ENCODE measurements at places on chromosomes 1 and 21.

DNA sequence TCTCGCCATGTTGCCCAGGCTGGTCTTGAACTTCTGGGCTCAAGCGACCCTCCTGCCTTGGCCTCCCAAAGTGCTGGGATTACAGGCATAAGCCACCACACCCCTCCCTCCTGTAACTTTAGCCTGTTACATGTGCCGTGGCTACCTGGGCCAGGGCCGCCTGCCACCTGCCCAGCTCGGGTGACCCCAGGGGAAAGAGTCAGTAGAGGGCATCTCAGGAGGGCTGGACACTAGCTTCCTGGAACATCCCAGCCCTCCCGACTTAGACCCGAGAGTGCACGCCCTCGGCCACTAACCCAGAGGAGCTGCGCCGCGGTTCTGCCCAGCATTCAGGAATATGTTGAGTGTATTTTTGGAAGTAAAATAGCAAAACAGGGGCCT is 40.4 kb upstream of the TMEM52 start:
- no peak for DNase-seq

DNA sequence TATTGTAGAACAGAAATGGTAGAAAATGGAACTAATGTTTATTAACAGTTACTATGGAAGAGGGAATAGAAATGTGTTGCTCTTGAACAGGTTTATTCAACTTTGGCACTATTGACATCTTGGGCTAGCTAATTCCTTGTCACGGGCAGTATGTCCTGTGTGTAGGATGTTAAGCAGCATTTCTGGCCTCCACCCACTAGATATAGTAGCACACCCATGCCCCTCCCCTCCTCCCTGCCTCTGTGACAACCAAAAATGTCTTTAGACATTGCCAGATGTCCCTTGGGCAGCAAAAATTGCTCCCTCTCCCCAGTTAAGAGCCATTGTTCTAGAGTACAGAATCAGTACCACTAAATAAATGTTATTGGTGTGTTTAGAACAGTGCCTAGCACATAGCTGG is 91.4 kb upstream of the TPTE start:
- DNase-seq: no peak

DNA sequence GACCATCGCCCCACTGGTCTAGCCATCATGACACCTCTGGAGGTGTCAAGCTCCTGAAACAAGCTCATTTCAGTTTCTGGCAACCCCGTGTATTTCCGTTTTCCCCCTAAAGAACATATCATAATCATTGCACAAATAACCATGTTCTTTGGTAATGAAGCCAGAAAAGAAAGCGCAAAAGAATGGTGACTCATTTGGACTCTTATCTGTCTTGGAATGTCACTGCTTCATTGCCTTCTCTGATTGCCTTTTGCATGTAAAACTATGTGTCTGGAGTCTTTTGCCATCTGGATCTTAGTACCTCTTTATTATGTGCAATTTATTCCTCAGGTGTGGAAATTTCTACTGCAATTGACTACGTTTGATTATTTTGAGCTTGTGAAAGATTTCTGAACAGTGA is 110.5 kb downstream of the COLGALT2 start:
- DNase-seq: no peak

DNA sequence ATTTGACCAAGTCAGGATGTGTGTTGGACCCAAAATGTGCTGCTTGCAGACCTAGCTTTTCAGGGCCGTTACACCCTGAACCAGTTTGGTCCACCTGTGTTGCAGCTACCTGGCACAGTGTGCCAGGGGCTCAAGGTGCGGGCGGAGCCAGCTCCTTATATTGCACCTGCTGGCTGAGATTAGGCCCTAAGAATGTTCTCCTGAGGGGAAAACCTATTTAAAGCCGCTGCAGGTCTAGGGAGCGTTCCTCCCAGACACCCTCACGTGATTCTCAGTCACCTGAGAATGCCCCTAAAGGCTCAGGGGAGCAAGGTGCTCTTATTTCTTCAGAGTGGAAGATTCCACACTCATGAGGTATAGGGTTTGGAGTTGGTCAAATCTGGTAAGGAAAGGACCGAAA is 12.0 kb downstream of the GSTM3 start:
- no peak for DNase-seq

- no peak for DNase-seq
Observed at GRCh38 chr1:86530211-86530845, 16.6 kb upstream of the CLCA4 start.

- DNase-seq: no peak
Observed at GRCh38 chr1:74652711-74653139, 20.9 kb downstream of the ERICH3 start.

GRCh38 chr1:216562383-216562782 is 139.1 kb upstream of the USH2A start:
- DNase-seq: no peak

- DNase-seq: no peak
Observed at GRCh38 chr1:24190983-24191461, 3.9 kb upstream of the IFNLR1 start.

DNA sequence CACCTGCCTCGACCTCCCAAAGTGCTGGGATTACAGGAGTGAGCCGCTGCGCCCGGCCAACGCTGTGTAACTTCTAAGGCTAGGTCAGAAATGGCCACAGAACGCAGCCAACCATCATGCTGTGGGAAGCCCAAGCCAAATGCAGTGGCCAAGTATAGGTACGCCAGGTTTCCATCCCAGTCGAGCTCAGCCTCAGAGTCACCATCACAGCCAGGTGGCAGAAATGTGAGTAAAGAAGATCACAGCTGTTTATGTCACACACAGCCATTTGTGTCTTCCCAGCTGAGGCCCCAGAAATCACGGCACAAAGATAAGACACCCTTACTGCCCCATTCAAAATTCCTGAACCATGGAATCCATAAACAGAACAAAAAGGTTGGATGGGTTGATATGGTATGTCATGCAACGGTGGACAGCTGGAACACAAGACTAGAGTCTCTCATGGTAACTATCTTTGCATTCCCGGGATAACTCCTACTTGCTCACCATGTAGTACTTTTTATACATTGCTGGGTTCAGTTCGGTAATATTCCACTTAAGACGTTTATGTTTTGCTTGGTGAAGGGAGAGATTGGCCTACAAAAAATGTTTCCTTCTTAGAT is 84.3 kb downstream of the SLC45A1 start:
- DNase-seq: no peak

- no peak for DNase-seq
Observed at GRCh38 chr1:241646201-241646600, 5.9 kb upstream of the WDR64 start.

- no peak for DNase-seq
Observed at GRCh38 chr1:77168358-77168757, 50.9 kb downstream of the PIGK start.

DNA sequence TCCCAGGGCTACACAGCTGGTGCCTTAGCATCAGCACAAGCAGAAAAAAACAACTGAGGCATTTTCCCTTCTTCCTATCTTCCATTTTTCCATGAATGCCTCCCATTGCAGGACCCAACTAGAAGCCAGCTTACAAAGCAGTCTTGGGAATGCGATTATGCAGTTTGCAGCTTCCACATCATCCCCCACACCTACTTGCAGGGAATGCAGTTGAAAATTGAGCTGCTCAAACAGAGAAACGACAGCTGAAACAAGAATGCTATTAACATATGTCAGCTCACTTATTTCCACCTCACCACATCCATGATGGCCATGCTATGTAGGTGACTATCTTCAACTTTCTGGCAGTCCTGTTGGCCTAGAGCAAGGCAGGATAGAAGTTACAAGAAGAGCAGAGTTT is 150.6 kb upstream of the KCTD3 start:
- no peak for DNase-seq

DNA sequence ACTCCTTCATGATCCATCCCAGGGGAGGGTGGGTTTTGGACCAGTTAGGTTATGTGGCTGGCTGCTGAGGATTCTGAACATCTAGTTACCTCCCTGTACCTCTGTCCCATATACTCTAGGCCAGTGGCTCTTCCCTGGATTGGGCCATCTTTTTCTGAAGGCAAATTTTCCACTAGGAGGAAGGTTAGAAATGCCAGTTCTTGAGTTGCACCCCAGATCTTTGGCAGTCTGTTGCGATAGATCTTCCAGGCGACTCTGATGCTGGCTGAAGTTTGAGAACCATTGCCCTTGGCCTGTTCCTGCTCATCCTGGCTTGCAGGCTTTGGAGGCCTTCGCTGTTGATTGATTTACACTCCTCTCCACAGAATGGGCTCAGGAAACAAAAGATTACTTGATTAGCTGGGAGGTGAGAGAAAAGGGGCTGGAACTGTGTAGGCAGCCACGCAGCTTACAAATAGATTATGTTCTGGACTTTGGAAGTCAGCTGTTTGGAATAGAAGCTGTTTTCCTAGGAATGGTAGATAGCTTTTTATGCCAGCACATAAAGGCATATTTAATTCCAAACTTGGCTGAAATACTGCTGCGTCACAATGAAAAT is 110.1 kb downstream of the MRPS6 start:
- DNase-seq: no peak

DNA sequence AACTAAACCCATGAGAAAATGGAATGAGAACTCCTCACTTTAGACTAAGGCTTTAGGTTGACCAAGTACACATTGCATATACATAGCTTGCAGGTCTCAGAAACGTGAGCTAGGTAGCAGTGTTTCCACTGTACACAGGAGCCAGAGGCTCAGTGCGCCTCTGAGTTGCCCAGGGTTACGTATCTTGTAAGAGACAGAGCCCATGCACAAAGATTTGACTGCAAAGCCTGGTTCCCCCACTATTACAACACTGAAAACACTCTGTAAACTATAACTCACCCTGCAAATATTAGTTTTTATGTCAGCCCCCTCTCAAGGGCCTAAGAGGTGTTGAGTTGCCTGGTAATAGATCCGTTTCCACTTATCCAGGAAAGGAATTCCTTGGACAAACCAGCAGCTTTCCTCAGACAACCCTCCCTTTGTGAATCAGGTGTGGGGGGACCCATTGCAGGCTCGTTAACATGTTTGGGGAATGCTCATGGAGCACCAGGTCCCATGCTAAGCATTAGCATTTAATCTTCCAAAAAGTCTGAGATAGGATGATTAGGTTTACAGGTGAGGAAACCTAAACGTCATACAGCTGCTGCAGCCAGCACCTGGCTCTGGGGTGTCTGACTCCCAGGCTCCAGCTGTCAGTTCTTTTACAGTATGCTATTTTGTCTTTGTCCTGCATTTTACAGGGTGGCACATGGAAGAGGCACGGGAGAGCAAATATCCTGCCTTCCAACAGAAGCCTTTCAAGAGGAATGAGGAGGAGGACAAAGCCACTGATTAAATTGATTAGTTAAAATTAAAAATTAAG is 25.7 kb downstream of the TENT5C start:
- no peak for DNase-seq

DNA sequence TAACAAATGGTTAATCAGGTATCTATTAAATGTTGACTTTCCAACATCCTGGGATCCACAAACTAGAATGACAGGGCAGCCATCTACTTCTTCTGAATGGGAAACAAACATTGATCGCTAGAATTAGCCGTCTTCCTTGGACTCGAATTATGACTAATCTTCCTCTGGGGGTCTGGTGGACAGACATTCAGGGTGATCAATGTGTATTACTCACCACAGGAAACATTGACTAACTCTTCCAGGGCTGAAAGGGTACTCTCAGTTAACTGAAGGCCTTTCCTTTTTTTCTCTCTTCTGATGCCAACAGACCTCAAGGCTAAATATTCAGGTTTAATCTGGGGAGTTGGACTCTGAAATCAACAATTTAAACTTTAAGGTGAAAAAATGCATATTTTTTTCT is 9.5 kb downstream of the NOL9 start:
- no peak for DNase-seq

GRCh38 chr1:74426208-74426937 is 86.0 kb downstream of the LRRC53 start:
- DNase-seq: no peak

GRCh38 chr1:1779691-1780597 is 1.7 kb upstream of the NADK start:
- DNase-seq: no peak

GRCh38 chr21:15626031-15626430 is 103.8 kb upstream of the USP25 start:
- no peak for DNase-seq

GRCh38 chr1:227774821-227775661 is 39.8 kb downstream of the SNAP47 start:
- no peak for DNase-seq

- DNase-seq: no peak
Observed at GRCh38 chr1:94280541-94280940, 43.2 kb upstream of the ARHGAP29 start.

DNA sequence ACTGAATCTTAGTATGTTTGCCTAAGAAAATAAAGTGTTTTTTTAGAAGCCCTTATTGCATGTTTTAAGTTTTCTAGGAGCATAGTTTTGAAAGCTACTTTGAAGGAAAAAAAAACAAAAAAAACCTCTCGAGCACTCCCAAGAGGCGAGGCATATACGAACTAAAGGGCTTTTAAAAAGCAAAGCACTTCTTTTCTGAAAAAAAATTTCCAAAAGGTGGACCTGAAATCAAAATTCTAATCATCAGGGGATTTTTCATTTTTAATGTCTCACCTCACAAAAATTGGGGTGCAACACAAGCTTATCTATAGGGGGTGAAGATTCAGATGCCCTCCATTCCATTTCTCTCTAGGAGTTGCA is 594 bp downstream of the GLMN start:
- DNase-seq: no peak

DNA sequence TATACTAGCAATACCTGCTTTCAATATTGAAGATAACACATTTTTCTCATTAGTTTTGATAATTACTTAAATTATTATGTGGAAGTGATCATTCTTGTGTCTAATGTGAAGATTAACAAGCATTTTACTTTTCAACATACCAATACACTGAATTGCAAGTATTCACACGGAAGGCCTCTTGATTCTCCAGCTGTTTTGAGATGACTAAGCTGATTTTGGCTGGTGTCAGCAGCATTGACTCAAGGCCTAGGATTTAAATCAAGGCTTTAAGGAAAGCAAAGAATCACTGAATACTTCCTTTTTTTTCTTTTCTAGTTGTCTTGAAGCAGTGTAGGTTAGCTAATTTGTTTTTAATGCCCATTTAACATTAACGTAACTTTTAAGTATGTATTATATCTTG is 373.7 kb downstream of the SRGAP2C start:
- no peak for DNase-seq

DNA sequence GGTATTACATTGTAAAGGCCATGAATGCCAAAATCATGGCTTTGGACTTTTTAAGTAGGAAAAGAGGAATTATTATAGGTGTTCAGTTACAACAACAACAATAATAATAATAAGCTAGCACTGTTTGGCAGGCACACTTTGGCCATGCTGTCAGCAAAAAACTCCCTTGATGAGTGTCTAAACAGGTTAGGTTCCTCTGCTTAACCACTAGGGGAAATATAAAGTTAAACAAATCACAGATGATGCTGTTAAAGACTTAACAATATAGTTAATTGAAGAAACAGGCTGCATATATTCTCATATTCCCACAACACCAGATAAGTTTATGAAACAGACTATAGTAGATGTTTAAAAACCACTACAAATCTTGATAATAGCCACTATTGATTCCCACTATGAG is 46.4 kb downstream of the RGS21 start:
- no peak for DNase-seq
